Pancreas (tissue), 10 donors: ENCODE measurements at places on chromosomes 4 and X. TPM values are rescaled to one million over a fixed set of nuclear protein-coding genes. Genes with fewer than 3 reads are reported as not detected.

DNA sequence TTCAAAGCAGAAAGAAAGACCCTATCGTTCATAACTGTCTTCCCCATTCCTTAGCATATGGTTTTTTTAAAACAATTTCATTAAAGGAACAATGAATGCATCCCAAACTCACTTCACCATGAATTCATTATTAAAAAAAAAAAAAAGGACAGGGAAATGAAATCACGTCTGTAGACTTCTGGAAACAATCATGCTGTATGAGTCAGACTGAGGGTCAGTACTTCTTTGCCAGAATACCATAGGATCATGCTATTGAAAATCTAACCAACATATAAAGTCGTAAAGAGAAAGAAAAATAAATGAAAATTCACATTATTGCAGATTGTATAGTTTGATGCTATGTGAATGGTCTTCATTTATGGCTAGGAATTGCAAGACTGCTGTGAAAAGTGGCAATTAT is 144.4 kb downstream of the PCDH18 start:
- DNase-seq = no peak

Gene AKAP14
- polyA plus RNA-seq = not detected

Gene SPARCL1
- 39.1 TPM for polyA plus RNA-seq

Gene EFHC2
- 0.53 TPM for polyA plus RNA-seq

- no peak for DNase-seq
These were observed 21.5 kb downstream of the ANAPC10 start for GRCh38 chr4:145076469-145076855.

DNA sequence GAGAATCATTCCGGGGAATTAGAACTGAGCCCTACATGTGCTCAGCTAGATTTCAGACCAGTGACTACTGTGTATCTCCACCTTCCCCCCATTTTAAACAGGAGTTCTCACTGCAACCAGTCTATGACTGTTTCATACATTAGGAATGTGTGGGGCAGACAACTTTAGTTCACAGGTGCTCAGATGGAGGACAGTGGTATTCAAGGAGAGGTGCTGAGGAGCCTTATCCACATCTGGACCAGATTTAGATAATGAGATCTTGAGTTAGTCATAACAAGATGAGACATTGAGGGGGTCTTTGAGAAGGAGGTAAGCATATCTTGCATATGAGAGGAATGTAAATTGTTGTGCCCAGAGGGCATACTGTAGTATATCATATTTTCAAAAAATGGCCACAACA is 32.8 kb upstream of the RELL1 start:
- no peak for DNase-seq

Gene SLC9A7
- 2.2 TPM for polyA plus RNA-seq

DNA sequence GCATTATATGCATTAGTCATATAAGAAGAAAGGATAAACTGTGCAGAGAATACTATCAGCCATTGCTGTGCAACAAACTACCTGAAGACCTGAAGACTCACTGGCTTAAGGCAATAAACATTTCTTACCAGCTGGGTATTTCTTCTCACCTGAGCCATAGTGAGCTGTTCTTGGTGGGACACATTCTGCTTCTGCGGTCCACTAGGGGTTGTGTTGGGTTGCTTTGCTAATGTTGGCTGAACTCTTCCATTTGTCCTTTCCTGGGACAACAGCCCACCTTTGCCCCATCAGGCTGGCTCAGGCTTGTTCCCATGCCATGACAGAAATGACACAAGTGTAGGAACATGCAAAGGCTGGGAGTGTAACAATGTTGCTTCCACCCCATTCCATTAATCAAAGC is 388.6 kb downstream of the PCDH7 start:
- no peak for DNase-seq

DNA sequence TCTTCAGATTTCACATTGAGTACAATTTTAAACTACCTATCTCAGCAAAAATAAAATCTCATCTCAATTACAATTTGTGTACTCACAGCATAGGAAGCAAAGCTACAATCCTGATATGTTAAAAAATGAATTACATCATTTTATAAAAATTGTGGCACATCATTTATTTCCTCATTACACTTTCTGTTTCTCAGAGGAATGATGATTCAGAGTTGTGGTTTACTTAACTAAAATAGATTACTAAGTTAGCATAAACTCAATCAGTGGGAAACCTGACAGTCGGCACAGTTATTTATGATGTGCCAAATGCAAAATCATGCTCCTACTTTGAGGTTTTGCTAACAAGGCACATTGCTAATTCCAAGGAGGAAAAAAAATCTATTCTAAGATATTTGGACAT is 325.0 kb downstream of the FBXO8 start:
- no peak for DNase-seq

- no peak for DNase-seq
These were observed 43.2 kb upstream of the RBM47 start for GRCh38 chr4:40672528-40673522.

GRCh38 chr4:91025241-91026148 is 898.3 kb downstream of the CCSER1 start:
- no peak for DNase-seq

Gene PPP2R2C
- 2.0 TPM for polyA plus RNA-seq

DNA sequence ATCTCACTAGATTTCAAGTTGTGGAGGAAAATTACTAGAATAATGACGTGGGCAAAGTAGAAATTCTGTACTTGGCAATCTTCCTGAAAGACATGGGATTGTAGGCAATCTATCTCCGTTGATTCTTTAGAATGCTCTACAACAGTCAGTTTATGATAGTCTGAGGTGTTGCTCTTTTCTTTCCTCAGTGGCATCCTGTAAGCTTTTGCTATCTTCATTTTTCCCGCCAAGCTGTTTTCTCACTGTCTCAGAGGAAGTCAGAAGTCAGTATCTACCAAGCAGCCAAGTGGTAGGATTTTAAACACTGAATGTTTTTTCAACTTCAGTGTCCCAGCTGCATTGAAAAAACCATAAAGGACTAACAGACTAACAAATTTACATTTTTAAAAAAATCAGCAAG is 23.7 kb downstream of the PCDH7 start:
- no peak for DNase-seq

DNA sequence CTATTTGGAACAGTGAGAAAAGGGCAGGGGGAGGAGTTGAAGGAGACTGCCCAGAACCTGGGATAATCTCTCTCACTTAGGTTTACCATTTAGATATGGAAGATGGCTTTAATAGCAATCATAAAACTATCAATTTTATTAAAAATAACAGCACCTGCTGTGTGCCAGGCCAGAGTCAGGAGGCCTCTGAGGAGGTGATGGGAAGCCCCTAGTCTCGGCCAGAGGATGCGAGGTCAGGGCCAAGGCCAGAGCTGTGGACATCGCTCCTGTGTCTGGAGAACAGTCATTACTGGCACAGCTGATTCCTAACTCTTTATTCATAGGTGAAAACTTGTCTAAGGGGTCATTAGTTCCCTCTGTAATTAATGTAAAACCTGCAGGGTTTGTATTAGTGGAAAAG is 4.2 kb upstream of the IQSEC2 start:
- DNase-seq = no peak

GRCh38 chr4:89300499-89300898 is 7.1 kb downstream of the GPRIN3 start:
- DNase-seq = no peak

DNA sequence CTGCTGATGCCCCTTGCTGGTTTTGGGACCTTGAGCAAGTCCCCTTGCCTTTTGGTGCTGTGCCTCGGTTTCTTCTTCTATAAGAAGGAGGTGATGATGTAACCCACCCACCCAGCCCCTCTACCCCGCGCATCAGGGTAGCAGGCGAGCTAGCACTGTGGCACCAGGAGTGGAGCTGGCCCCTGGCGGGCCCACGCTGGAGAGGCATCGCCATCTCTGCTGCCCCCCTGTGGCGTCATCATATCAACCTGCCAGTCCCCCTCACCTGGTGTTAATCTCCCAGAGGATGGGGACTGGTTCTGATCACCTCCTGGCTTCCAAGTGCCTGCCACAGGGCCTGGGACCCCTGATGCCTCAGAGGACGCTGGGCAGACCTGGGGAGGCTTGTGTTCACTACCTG is 6.3 kb upstream of the SORCS2 start:
- DNase-seq = no peak

DNA sequence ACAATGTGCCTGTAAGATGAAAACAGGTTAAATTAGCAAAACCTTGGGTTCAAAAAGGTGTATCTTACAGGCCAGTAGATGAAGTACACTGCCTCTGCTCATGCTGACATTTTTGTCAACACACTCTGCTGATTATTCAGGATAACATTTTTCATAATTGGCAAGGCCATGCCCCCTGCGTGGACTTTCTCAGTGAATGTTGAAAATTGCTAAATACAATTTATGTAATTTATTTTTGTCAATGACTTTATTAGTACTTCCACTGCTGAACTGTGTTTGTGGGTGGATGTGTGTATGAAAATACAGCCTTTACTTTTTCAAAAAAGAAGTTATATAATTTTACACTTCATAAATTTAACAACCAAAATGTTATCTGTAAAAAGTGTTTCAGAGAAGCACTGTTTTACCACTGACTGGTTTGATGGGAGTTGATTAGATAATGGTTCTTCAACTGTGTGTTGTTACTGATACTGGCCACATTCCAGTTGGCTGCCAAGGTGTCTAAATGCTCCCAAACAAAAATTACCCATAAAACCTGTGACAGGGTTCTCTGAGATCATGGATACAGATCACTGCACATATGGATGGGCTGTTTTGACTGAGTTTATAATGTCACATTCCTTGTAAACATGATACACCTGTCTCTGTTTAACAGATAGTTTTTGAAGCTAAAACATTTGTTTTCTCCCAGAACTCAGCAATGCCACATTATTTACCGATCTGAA is 151.9 kb upstream of the SLC7A11 start:
- no peak for DNase-seq

DNA sequence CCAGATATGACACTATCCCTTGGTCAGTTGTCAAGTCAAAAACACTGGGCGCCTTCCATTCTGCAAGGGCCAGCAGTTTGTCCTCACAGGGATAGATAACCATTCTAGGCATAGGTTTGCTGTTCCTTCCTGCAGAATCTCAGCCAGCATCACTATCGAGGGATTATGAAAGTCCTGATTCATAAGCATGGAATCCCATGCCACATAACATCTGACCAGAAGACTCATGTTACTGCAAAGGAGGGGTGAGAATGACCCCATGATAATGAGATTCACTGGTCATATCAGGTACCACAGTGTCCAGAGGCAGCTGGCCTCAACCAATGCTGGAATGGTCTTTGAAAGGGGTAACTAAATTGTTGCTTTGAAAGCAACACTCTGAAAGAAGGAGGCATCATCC is 84.7 kb downstream of the OTC start:
- DNase-seq = no peak

Gene XAGE1A
- not detected for polyA plus RNA-seq

Gene ACTRT1
- polyA plus RNA-seq = not detected

DNA sequence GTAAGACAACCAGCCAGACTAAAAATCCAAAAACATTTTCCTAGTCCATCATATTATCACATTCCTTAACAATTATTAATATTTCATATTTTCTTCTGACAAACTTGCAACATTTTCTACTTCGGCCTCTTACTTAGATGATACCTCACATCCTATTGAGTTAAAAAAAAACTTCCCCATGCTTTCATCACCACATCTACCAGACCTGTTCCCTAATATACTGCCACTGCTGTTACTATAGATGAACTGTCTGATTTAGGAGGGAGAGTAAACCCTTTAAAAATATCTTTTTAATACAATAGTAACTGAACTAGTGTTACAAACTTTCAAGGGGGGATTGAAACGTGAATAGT is 1.5 kb downstream of the FAM200B start:
- DNase-seq = no peak

DNA sequence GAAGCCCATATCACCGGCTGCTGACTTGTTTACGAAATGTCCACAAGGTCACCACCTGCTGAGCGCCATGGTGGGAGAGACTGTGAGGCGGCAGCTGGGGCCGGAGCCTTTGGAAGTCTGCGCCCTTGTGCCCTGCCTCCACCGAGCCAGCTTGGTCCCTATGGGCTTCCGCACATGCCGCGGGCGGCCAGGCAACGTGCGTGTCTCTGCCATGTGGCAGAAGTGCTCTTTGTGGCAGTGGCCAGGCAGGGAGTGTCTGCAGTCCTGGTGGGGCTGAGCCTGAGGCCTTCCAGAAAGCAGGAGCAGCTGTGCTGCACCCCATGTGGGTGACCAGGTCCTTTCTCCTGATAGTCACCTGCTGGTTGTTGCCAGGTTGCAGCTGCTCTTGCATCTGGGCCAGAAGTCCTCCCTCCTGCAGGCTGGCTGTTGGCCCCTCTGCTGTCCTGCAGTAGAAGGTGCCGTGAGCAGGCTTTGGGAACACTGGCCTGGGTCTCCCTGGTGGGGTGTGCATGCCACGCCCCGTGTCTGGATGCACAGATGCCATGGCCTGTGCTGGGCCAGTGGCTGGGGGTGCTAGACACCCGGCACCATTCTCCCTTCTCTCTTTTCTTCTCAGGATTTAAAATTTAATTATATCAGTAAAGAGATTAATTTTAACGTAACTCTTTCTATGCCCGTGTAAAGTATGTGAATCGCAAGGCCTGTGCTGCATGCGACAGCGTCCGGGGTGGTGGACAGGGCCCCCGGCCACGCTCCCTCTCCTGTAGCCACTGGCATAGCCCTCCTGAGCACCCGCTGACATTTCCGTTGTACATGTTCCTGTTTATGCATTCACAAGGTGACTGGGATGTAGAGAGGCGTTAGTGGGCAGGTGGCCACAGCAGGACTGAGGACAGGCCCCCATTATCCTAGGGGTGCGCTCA is 8.7 kb upstream of the MSANTD1 start:
- DNase-seq = peak; percentile 84

GRCh38 chr4:142556048-142556447 is 290.1 kb downstream of the INPP4B start:
- DNase-seq = no peak

GRCh38 chr4:158161551-158162354 is 11.1 kb downstream of the GASK1B start:
- DNase-seq = no peak

Gene SHROOM4
- 1.3 TPM for polyA plus RNA-seq

DNA sequence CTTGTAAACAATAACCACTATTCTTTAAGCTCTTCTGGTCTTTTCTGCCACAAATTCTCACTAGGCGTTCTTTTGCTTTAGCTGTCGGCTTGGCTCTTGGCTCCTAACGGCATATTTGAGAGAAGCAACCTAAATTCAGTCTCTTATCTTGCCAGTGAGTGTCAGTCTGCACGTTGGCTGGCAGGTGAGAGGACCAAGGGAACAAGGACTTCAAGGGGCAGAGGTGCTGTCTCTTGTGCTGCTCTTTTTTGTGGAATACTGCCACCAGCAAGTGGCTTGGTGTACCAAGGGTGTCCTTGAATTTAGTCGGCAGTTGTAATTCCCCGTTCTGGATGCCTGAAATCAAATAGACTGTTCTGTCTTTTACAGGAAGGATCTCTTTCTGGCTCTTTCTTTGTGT is 77.8 kb upstream of the SLC4A4 start:
- DNase-seq = no peak
